ENCODE measurements at places on chromosomes 1 and 21.

DNA sequence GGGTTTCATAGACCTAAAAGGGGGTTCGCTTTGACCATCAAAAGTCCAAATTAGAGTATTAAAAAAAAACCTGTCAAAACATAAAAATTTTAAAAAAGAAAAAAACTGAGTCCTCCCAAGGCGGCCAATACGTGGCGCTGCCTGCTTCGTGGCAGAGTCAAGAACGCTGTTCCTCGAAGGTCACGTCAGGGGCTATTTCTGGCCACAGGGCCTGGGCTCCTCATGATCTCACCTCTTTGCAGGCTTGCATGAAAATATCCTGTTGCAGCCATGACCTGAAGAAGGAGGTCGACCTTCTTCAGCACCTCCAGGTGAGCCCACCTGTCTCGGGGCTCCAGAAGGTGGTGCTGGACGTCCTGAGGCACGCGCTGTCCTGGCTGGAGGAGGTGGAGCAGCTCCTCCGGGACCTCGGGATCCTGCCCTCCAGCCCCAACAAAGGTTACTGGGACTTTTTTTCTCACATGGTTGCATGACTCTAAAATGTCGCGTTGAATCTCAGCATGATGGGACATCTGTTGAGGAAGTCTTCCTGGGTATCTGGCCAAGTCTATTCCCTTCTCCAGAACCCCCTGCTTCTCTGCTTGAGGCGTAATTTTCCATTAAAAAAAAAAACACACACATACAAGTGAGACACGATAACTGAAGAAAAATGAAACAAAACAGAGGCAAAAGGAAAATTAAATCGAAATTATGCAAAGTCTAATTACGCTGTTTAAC lies 80.4 kb upstream of the EFHD2 start:
- no peak for DNase-seq

- DNase-seq, result no peak
These were observed 226.2 kb downstream of the AKT3 start for GRCh38 chr1:243623841-243624240.

GRCh38 chr1:196433000-196433399 lies 175.2 kb downstream of the KCNT2 start:
- no peak for DNase-seq

GRCh38 chr1:211800925-211801607 lies 29.5 kb downstream of the LPGAT1 start:
- no peak for DNase-seq

DNA sequence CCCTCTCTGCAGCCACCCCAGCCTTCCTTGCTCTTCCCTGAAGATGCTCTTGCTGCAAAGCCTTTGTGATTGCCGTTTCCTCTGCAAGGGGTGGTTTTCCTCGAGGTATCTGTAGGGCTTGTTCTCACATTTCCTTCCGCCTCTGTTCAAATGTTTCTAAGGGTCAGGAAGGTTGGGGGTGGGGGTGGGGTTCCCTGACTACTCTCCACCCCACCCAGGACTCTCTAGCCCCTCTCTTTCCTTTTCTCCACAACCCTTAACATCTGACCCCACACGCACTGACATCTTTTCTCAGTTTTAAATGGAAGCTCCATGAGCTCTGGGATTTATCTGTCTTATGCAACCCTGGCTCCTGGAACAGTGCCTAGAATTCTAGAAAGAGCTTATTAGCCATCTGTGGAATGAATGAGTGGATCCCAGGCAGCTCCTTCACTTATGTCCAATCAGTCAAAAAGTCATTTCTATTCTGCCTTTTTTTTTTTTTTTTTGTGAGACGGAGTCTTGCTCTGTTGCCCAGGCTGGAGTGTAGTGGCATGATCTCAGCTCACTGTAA lies 27.3 kb upstream of the ZNF362 start:
- no peak for DNase-seq

GRCh38 chr1:230940848-230941247 lies 37.8 kb downstream of the TTC13 start:
- no peak for DNase-seq

- DNase-seq, result no peak
These were observed 31.6 kb upstream of the NFIA start for GRCh38 chr1:61050541-61051442.

DNA sequence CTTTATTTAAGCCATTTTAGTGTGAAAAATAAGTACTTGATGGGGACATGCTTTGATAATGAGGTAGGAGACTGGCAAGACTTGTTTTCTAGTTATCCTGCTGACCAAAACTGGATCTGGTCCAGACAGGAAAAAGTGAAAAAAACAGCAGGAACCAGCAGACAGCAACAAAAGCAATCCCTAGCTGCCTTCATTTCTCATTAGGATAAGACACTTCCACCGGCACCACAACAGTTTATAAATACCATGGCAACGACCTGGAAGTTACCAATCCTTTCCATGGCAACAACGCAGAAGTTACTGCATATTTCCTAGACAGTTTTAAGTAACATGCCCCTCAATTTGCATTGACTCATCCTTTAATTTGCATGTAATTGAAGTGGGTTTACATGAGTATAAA lies 993.8 kb upstream of the NCAM2 start:
- no peak for DNase-seq

DNA sequence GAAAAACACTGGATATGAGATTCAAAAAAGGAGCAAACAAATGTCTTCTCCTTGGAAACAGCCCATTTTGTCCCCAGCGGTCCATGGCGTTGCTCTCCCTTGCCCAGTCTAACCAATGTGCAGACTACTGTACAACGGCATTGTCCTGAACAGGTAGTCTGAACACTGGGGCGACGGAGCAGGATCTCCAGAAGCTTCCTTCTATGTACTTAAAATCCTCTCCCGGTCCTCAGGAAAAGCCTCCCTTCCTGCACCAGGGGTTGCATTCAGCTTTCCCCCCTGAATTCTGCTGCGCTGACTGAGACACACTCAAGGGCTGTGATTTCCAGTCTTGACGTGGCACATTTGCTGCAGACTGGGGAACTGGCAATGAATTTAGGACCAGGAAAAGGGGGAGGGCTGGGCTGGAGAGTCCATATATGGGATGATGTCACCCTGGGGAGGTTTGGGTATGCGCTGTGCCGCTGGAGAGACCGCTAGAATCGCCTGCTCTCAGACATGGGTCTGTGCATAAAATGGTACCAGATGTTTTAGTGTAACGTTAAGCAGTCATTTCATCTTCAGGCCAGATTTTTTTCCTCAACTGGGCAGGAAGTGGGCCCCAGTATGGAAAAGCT lies 275.9 kb upstream of the C1orf105 start:
- no peak for DNase-seq

- peak; percentile 44 for DNase-seq
These were observed 23.2 kb downstream of the LYST start for GRCh38 chr1:235843461-235843961.

GRCh38 chr1:26122988-26123973 lies 11.7 kb downstream of the PDIK1L start:
- no peak for DNase-seq

DNA sequence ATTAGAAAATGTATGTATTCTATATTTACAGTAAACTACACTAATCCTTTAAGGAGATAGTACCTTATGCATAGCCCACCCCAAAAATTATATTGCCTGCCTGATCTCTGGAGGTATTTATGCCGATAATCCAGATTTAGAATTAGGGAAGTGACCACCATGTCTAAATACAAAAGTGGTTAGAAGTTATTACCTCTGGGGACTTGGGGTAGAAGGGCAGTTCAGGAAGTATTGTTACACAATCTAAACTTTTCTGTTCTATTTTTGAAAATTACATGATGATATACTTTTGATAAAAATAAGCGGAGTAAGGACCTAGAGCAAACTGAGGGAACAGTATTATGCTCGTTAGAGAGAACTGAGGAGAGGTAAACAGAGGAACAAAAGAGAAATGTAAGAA lies 90.5 kb upstream of the ZP4 start:
- DNase-seq, result no peak

DNA sequence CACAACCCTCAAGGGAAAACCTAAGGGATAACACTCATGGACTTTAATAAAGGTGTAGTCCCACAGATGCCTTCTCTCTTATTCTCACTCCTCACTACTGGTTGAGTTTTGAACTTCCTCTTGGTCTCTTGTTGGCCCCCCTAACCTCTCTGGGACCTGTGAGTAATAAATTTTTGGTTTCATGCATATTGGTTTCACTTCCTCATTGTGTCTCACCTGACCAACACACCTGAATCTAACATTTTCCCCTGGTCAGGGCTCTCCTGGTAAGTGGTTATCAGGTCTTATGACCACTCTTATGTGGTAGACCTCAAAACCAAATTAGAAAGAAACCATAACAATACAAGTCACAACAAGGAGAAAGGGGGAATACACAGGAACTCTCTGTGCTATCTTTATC lies 60.5 kb upstream of the PRMT6 start:
- DNase-seq, result no peak

DNA sequence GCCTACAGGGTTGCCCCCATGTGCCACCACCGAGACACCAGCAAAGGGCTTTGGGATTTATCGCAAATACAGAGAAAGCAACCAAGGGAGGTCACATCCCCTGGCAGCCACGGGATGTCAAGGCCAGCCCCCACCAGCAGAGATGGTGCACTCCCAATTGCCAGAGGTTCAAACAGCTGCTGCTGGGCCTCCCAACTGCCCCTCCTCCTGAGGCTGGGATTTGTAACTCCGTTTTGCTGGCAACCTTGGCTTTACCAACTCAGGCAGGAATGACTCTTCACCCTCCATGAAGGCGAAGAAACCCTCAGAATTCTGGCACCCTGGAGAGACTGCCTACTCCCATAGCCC lies 11.6 kb downstream of the TMEM53 start:
- DNase-seq, result no peak

DNA sequence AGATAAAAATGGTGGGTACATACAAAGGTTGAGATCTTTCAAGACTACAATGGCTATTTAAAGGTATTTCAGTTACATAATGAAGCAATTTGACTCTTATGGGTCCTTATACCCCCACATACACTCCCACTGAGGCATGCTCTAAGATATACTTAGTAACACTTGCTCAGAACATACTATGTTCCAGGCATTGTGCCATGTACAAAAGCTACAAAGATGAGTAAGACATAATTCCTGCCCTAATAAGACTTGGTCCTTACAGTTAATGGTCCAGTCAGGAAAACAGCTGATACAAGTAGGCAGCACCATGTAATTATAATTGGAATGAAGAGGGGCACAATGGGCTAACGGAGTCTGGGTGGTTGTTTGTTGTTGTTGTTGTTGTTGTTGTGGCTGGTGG lies 166.7 kb upstream of the BEND5 start:
- no peak for DNase-seq

DNA sequence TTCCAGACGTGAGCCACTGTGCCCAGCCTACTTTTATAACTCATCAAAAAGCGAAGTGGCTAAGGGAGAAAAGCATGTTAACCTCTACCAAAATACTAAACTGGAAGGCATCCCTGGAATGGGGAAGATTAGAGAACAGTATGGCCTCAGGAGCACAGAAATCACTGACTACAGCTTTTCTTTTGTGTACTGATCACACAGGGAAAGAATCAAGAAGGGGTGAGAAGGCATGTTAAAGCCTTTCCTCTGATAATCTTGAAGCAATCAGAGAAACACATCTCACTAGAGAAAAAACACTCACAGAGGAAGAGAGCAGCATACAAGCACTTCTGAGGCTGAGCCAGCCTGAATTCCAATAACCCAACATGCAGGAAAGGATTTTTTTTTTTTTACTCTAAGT lies 10.7 kb downstream of the PCAT6 start:
- DNase-seq, result no peak

GRCh38 chr1:17935230-17935629 lies 172.4 kb upstream of the IGSF21 start:
- DNase-seq, result peak; percentile 16

DNA sequence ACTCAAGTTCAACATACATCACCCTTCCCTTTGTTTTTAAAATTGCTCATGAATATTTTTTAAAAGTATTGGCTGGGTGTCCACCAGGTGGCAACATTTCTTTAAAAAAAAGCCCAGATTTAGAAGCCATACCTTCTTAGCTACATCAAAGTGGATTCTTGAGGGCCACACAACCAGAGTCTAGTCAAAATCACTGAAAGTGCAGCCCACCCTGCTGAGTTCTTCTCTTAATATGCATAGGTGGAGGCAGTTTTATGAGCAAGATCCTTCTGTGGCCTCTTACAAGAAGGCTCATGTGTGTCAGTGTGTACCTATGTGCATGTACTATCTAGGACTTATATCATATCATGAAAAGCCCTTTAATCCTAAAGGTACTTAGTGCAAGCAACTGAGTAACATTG lies 16.9 kb upstream of the GNG12 start:
- DNase-seq, result no peak

DNA sequence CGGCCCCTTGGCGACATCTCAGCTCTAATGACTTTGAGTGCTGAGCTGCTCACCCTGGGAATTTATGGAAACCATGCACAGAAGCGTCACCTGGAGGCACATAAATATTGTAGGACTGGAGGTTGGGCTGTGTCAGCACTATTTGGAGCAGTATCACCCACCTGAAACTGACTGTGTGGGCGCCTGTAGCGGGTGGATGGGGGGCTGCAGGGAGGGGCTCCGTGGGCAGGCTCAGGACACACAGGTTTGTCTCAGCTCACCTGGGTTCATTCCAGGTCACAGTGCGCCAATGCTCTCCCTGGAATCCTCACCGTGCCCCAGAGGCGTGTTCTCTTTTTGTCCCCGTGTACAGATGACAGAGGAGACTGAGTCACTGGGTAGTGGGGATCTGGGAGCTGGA lies 74.8 kb upstream of the ACTL8 start:
- no peak for DNase-seq

DNA sequence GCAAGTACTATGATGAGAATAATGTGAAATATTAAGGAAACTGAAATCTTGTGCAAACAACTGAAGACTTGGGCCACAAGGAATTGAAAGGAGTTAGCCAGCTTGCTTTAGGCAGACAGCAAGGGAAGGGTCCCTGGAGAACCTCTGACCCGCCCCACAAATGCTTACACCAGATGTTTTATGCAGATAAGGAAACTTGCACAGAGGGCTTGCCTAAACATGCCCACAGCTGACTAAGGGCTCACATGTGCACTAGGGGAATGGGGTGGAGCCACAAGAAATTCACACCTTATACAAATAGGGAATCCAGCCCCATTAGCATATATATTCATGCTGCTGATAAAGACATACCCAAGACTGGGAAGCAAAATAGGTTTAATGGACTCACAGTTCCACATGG lies 86.1 kb upstream of the CYYR1 start:
- DNase-seq, result no peak

DNA sequence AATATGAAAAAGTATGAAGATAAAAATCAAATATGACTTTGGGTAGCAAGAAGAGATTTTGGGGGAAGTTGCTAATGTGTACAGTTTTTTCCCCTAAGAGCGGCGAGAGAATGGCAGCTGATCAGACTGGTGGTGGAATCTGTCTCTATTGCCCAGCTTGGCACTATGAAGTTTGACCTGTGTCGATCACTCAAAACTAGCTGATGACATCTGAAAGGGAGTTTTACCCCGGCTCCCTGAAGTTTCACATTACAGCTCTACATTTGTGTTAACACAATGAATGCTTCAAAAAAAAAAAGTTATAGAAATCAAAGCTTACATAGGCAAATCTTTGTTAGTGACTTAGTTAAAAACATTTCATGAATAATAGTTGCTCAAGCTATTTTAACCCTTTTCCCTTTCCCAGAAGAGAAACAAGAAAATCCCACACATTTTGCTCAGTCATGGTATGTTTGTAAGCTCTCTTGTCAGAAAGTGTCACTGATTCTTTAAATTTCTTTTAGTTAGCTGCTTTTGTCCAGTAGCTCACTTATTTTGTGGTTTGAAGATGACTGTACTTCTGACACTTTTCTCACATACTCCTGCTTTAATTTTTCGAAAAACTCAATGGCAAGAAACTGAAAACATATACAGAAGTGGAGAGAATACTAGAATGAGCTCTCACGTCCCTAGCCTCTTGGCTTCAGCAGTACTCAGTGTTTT lies 41.3 kb downstream of the DYRK1A start:
- no peak for DNase-seq

GRCh38 chr21:40636026-40636425 lies 210.9 kb downstream of the DSCAM start:
- DNase-seq, result no peak

- no peak for DNase-seq
These were observed 58.0 kb downstream of the SLC27A3 start for GRCh38 chr1:153833171-153833570.
